Glomerular endothelial cell (primary cell): ENCODE measurements at places on chromosomes 6 and 20. TPM values are rescaled to one million over a fixed set of nuclear protein-coding genes. Genes with fewer than 3 reads are reported as not detected.

HTR1E gene
- total RNA-seq: not detected in 2 replicates

GPR63 gene
- 0.10 and 0.23 TPM in 2 replicates for total RNA-seq

DAAM2 gene
- 0.53 and 1.2 TPM in 2 replicates for total RNA-seq

GABRR1 gene
- total RNA-seq: not detected in 2 replicates

AVP gene
- not detected in 2 replicates for total RNA-seq

ULBP1 gene
- 3.3 and 4.1 TPM in 2 replicates for total RNA-seq

TAF8 gene
- 15.1 and 20.2 TPM in 2 replicates for total RNA-seq

TAF11 gene
- total RNA-seq: 21.5 and 28.0 TPM in 2 replicates

SLCO4A1 gene
- 7.3 and 7.9 TPM in 2 replicates for total RNA-seq

SLC22A7 gene
- not detected in 2 replicates for total RNA-seq

MEP1A gene
- not detected in 2 replicates for total RNA-seq

WFDC2 gene
- 0.44 TPM in 1 of 2 replicates, not detected in the other for total RNA-seq

MAS1 gene
- total RNA-seq: not detected in 2 replicates

KHDC1 gene
- 2.2 and 2.9 TPM in 2 replicates for total RNA-seq

TOX2 gene
- total RNA-seq: 28.4 and 29.1 TPM in 2 replicates

SLC22A2 gene
- total RNA-seq: not detected in 2 replicates

TTBK1 gene
- total RNA-seq: 0.06 TPM in 1 of 2 replicates, not detected in the other

SCUBE3 gene
- 0.73 and 2.3 TPM in 2 replicates for total RNA-seq

HAO1 gene
- not detected in 2 replicates for total RNA-seq

RAD21L1 gene
- total RNA-seq: not detected in 2 replicates

GATA5 gene
- total RNA-seq: not detected in 2 replicates
